ENCODE measurements at places on chromosomes 5 and 9.

- ATAC-seq, result no peak
These were observed 157.8 kb upstream of the PRR16 start for GRCh38 chr5:120306303-120306702.

GRCh38 chr9:106960258-106960657 is 97.3 kb downstream of the ZNF462 start:
- ATAC-seq, result no peak

DNA sequence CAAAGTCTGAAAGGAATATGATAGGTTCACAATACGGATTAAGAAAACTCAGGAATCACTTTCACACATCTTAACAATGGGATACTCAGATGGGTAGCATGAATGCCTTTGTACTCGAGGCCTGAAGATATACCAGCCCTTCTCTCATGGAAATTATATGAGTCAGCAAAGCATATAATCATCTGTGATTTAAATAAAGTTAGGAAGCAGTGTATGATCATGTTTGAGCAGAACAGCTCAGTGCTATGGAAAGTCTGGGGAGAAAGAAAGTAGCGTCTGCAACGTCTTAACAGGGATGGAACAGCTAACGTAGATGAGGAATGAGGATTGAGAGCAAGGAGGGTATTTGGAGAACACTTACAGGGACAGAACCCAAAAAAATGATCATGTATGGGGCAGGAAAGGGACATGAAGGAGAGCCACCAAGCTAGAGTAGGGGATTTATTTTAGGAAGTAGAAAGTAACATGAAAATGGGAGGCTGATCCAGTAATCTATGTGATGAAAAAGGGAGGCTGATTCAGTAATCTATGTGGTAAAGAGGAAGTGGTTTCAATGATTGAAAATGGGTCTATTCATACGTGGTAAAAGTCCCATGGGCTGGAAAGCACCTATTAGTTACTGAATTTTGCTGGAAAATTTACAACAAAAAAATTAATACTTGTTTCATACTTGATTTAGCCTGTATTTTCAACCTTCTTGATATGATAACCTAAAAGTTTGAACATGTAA is 85.9 kb downstream of the GNA14 start:
- peak; percentile 50 for ATAC-seq

GRCh38 chr9:135414293-135414692 is 65.3 kb upstream of the PPP1R26 start:
- no peak for ATAC-seq

- no peak for ATAC-seq
These were observed 104.6 kb downstream of the ELAVL2 start for GRCh38 chr9:23721466-23721865.

DNA sequence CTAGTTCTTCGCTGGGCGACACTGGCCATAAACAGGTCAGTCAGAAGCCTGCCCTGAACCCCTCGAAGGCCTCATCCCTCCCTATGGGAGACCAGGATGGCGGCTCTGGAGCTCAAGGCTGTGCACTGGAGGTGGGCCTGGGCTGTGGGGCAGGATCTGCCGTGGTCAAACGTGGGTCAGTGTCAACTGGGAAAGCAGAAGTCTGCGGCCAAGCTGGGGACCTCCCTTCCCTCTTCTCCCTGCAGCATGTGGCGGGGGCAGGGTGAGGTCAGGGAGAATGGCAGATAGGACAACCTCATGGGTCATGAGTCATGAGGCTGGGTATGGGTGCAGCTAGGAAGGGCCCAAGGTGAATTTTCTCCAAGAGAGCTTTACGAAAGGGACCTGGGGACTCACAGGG is 132.9 kb downstream of the RXRA start:
- ATAC-seq, result no peak

DNA sequence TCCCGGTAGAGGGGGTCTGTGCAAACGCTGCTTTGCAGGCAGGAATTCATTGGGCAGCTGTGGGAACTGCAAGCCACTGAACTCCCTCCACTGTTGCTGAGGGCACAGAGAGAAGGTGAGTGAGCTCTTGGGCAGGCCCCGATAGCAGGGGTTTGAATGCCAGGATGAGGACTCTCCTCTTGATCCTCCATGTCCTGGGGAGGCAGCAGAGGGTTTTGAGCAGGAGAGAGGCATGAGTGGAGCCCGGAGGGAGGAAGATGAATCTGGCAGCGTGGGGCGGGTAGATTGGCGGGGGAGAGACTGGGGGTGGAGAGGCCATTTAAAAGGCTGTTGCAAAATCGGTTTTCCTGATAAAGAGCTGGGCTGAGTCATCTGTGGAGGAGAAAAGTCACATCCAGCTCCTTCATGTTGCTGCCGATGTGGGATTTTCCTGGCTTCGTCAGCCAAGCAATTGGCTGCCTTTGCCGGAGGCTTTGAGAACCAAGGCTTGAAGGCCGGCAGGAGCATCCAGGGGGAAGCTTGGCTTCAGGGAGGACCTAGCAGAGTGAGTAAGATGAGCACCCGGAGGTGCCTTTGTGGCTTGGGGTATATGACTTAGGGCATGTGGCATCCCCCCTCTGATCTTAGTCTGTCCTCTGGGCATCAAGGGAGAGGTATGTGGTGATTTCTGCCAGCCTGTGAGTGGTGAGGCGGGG is at the start of gene SYNPO:
TSS of gene SYNPO (plus strand) at position 350 of the 695 bp plus-strand sequence. CDS start 7,616 bp downstream, outside the sequence.
- ATAC-seq, result no peak

- no peak for ATAC-seq
These were observed 63.2 kb upstream of the ZSWIM6 start for GRCh38 chr5:61268871-61269270.

GRCh38 chr5:170132976-170133448 is 27.3 kb downstream of the FOXI1 start:
- ATAC-seq, result no peak

- ATAC-seq, result no peak
These were observed 144.2 kb upstream of the EPB41L4A start for GRCh38 chr5:112563169-112563826.

GRCh38 chr5:74738406-74738805 is 28.5 kb downstream of the GFM2 start:
- no peak for ATAC-seq

DNA sequence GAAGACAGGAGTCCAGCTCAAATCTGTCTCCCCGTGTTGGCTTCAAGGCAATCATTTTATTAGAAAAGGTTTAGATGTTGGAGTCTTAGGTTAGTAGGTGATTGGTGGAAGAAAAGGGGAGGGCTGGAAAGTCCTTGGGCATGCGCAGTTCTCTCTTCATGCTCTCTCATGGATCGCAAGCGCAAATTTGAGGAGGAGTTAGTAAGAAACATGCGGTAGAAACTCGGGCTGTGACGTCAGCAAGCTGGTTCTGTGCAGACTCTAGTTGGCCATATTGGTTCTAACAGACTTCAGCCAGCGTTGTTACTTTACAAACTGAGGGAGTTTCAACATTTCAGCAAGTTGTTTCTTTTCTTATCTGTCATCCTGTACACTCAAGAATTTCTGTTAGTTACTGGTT is 392.2 kb downstream of the CDK5RAP2 start:
- ATAC-seq, result no peak

GRCh38 chr9:117340422-117340821 is 74.4 kb downstream of the ASTN2 start:
- no peak for ATAC-seq

DNA sequence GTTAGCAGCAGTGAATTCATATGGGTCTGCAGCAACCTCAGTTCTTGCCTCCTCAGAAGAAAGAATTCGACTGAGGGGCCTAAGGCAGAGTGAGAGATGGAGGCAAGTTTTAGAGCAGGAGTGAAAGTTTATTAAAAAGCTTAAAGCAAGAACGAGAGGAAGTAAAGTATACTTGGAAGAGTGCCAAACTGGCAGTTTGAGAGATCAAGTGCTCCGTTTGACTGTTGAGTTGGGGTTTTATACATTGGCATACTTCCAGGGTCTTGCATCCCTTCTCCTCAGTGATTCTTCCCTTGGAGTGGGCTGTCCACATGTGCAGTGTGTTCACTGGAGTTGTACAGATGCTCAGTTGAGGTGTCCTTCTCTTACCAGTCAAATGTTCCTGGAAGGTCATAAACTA is 203.6 kb downstream of the SPATA31D1 start:
- ATAC-seq, result no peak

DNA sequence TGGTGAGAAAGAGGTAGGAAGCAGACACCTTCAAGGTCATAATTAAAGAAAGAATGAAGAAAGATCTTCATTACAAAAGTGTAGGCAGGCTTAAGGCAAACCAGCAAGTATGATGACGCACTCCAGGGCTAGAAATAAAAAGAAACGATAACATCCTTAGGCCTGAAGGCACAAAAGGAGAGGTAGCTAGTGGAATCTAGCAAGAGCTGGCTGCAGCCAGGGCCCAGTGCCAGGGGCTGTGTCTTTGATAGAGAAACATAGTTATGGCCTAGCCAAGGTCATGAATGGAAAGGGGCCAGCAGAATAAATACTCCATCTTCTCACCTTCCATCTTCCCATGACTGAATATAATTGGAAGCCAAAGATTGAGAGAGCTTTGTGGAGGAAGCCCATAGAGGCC is 6.8 kb upstream of the SH3TC2 start:
- ATAC-seq, result no peak

- no peak for ATAC-seq
These were observed 91.3 kb upstream of the OTULINL start for GRCh38 chr5:14490309-14490711.

- ATAC-seq, result no peak
These were observed 5.9 kb downstream of the FCN2 start for GRCh38 chr9:134886413-134886913.

- no peak for ATAC-seq
These were observed 598 bp upstream of the KIAA1191 start for GRCh38 chr5:176362233-176362490.

DNA sequence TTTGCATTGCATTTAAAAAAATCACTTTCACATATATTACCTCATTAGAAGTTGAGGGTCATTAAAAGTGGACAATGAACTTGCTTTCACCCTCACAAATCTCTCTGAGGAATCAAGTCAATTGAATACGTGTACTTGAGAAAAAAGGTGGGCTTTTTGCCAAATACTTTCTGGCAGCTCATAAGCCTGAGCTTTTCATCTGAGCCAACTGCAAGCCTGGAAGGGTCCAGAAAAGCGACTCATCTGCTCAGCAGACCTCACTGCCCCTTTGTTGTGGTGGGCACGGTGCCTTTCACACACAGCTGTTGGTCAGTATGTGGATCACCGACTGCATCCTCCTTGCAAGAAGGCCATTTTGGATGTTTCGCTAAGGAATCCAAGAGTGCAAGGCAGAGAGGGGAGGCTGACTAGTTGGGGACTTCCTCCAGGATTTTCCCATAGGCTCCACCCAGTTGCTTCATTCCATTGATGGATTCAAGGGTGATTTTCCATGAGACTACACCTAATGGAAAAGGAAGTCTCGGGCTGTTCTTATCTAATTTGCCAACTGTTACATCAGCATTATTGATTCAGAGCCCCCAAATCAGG is 564.7 kb downstream of the PDE4D start:
- ATAC-seq, result no peak

All from activated T-helper 17 cell treated with anti-CD3 and anti-CD28 coated beads, Interleukin-2, amount 50 U/mL, for 72 hours (primary cell).